Stomach (tissue), 19 donors: ENCODE measurements at places on chromosomes 12 and 14. TPM values are rescaled to one million over a fixed set of nuclear protein-coding genes. Genes with fewer than 3 reads are reported as not detected.

DNA sequence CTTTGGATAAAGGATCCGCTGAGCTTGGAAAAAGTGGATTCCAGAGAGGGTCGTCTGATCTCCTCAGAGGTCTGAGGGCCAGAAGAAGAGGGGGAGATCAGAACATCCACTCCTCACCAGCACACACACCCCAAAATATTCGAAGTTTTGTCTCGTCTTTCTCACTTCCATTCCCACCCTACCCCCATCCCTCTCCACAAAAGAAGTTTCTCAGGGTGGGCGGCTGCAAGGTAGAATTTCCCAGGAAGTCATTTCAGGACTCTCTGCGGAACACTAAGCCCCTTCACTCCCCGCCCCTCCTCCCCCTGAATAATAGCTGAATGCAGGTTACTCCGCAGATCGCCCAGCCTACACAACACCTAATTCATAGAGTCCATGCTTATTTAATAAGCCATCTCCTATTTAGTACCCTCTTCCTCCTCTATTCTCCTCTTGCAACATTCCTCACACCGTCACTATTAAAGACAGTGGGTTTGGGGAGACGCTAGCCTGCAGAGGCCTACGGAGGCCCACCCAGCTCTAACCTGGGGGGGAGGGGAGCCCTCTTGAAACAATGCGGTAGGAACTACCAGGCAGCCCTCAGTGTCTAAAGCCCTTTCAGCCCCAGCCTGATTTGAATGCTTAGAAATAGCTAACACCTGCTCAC is 649 bp upstream of the SALL2 start:
- no peak for DNase-seq

The DBX2 gene
- total RNA-seq: not detected

GRCh38 chr12:54486173-54486867 is 11.2 kb upstream of the NCKAP1L start:
- DNase-seq: no peak

DNA sequence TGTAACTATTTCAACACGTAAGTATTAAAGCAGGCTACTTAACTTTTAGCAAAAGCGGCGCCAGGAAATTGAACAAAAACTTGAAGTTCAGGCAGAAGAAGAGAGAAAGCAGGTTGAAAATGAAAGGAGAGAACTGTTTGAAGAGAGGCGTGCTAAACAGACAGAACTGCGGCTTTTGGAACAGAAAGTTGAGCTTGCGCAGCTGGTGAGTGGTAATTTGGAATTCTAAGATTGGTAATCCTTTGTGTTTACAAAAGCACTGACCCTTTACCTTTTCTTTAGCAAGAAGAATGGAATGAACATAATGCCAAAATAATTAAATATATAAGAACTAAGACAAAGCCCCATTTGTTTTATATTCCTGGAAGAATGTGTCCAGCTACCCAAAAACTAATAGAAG is 4.0 kb downstream of the PNN start:
- no peak for DNase-seq

The ANKRD52 gene
- 24.1 TPM for total RNA-seq

The CRACR2A gene
- total RNA-seq: 7.6 TPM

GRCh38 chr12:85281636-85282312 is 1.8 kb downstream of the ALX1 start:
- no peak for DNase-seq

The OR4E2 gene
- not detected for total RNA-seq

The GRIN2B gene
- total RNA-seq: 0.55 TPM

GRCh38 chr12:89319606-89320005 is 32.7 kb downstream of the DUSP6 start:
- DNase-seq: no peak

GRCh38 chr14:92513966-92514843 is 624 bp downstream of the RIN3 start:
- no peak for DNase-seq

GRCh38 chr14:53002576-53002975 is 51.7 kb upstream of the FERMT2 start:
- DNase-seq: no peak

The RERGL gene
- total RNA-seq: not detected

The NEUROD4 gene
- not detected for total RNA-seq

The TSPAN19 gene
- not detected for total RNA-seq

- no peak for DNase-seq
Measured at GRCh38 chr12:90936230-90937005, 18.6 kb downstream of the CCER1 start.

GRCh38 chr12:20463913-20464524 is 95.7 kb downstream of the PDE3A start:
- DNase-seq: no peak

GRCh38 chr12:51240971-51241370 is 2.3 kb downstream of the DAZAP2 start:
- DNase-seq: no peak

GRCh38 chr14:74720526-74720925 is 7.6 kb downstream of the FCF1 start:
- DNase-seq: no peak

The KIF21A gene
- 45.9 TPM for total RNA-seq

DNA sequence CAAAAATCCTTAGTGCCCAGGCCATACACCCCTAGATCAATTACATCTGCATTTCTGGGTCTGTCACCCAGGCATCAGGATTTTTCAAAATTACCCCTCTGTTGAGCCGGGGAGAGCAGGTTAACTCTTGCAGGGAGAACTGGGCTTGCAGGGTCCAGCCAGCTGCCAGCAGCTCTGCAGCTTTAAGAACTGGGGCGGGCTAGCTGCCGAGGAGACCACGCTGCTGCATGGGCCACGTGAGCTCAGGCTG is at the start of gene DGLUCY:
Gene DGLUCY (plus strand): TSS at position 245 of the 250 bp plus-strand sequence. CDS start 46,222 bp downstream, outside the sequence.
- peak; percentile 95 for DNase-seq

- no peak for DNase-seq
Measured at GRCh38 chr12:4943938-4944284, 34.2 kb downstream of the KCNA1 start.

DNA sequence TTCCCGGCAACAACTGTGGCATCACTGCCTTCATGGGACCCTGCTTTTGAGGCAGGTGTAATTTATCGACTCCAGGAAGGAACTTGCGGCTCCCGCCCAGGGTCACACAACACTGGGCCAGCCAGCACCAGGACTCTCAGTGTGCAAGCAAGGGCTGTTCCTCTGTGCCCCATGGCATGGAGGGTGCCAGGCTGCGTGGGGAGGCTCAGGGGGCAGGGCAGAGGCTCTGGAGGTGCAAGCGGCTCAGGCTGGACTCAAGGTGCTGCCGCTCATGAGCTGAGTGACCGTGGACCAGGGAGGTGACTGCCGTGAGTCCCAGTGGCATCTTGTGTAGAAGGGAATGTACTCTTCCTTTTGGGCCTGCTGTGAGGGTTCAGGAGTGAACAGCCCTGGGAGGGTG is 57.6 kb downstream of the SLC24A4 start:
- no peak for DNase-seq

DNA sequence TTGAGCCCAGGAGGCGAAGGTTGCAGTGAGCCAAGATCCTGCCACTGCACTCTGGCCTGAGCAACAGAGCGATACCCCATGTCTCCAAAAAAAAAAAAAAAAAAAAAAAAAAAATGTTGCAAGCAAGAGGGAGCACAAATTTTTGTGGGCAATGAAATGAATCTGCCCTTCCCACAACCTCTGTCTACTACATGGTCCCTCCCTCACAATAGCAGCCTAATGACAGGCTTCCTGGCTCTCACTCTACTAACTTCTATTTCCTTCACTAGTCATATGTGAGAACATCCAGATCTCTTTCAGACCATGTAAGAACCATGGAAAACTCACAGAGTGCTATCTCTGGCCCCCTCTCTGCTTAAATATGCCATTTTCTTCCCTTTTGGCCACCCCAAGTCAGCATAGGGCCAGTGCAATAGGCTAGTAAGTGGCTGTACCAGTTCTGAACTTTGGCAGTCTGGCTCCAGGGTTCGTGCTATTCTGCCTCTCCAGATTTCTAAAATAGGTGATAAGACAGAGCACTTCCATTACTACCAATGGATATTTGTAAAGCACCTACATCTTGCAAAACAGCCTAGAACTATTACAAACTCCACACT is 7.1 kb downstream of the OSBPL8 start:
- no peak for DNase-seq

DNA sequence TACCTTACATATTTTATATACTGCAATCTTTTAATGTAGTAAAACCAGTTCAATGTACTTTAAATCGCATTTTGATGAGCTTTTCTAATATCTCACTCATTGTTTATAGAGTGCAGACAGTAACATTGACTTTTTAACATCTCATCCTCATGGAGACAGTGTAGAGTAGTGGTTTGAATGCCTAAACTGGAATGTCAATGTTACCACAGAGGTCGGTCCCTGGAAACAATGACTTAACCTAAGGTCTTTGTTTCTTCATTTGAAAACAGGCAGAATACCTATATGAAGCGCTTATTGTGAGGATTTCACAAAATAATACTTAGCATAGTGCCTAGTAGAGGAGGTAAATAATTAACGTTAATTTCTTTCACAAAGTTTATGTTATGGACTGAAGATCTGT is 5.0 kb downstream of the CDK17 start:
- DNase-seq: no peak

DNA sequence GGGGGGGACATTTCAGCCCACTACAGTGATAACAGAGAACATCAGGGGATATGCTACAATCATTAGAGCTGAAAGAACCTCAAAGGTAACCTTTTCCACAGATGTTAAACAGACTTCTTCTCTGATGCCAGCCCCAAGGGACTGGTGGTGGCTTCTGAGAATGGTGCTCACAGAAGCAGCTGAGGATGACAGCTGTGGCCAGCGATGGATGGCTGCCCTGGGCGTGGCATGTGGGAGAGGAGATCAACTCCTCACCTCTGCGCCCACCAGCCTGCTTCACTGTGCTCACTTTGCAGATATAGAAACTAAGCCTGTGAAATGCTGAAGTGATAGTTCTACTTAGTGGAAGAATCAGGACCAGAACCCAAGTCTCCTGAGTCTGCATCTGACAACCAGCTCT is 33.0 kb downstream of the FOXN3 start:
- DNase-seq: no peak

GRCh38 chr14:63686926-63687325 is 40.9 kb downstream of the SGPP1 start:
- no peak for DNase-seq
